NCI-H2029 (cell line): ENCODE measurements at places on chromosomes 5 and 9.
A peak's percentile ranks its signal among the peaks of the same experiment; 100 is the strongest.

- DNase-seq: no peak
These were observed 229.1 kb downstream of the SEC61B start for GRCh38 chr9:99451112-99451606.

GRCh38 chr9:99176527-99177013, 45.2 kb downstream of the ALG2 start:
- DNase-seq: no peak

DNA sequence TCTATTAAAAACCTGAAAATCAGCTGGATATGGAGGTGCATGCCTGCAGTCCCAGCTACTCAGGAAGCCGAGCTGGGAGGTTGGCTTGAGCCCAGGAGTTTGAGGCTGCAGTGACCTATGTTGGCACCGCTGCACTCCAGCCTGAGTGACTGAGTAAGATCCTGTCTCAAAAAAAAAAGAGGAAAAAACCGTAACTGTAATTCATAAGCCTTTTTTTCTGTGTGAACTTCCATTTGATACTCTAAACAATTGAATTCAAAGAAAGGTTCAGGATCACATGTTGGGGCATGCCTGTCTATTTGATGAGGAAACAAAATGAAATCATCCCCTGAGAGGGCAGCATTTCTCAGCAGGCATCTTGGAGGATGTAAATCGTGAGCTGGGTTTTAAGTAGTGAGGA, 38.8 kb downstream of the ITGA2 start:
- DNase-seq: no peak

DNA sequence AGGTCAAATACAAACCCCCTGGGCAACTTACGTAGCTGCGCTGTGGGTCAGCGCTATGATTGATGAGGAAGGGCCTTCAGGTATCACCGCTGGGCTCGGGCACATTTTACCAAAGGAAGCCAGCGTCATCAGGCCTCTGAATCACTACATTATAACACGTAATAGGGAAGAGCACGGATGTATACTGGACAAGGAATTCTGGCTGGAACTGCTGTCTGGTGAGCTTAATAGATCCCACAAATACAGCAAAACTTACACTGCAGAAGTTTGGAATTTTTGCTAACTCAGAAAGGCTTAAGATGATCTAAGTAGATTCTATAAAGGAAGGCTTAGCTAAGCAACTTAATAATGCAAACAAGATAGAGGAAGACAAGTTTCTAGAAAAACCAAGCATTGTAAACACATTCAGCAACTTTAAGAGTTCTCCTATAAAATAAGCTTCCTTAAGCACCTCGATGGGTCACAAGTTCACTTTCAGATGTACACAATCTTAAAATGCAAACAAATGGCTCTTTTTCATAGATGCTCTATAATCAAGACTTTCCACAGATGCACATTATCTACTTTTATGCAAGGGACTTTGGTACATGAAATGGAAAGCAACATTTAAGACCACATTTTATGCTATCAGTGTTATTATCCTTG, 360.1 kb upstream of the PANK3 start:
- no peak for DNase-seq

GRCh38 chr9:14881006-14881405, 29.2 kb downstream of the FREM1 start:
- no peak for DNase-seq

DNA sequence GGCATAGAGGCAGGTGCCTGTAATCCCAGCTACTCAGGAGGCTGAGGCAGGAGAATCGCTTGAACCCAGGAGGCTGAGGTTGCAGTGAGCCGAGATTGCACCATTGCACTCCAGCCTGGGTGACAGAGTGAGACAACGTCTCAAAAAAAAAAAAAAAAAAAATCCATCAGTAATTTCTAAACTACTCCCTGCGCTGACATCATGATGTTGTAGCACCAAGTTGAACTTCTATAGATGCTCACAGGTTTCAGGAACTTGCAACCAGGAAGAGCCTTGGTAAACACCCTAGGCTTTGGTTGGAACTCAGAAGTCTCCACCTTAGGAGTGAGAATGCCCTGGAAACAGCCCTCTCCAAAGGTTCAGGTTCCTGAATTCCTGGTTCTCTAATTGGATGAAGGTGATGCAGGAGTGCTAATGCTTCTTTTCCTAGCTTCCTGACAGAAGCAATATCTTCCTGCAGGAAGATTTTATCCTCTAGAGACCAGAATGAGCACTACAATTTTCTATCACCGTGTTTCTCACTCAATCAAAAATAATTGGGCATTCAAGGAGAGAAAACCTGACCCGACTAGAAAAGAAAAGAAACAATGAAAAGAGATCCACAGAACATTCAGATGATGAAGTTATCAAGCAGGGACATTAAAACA, 469.6 kb downstream of the GADD45G start:
- no peak for DNase-seq

GRCh38 chr9:82037126-82037525, 48.6 kb downstream of the SPATA31D1 start:
- no peak for DNase-seq

DNA sequence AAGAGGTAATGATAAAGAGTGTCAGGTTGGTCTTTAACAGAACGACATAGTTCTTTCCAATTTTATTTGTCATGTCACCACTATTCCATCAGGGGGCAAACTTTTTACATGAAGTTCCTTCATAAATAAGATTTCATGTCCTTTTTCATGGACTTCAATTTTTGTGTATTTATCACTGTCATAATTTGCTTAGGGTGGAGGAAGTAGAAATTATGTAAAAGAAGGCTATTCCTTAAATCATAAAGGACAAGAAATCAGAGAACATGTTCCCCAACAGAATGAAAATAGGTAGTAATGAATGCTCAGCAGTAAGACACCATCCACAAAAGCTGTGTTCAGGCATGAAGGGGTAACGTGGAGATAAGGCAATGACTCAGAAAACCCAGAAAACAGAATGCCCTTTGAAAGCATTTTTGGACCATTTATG, 72.7 kb downstream of the ZFAND5 start:
- DNase-seq: peak; percentile 10

DNA sequence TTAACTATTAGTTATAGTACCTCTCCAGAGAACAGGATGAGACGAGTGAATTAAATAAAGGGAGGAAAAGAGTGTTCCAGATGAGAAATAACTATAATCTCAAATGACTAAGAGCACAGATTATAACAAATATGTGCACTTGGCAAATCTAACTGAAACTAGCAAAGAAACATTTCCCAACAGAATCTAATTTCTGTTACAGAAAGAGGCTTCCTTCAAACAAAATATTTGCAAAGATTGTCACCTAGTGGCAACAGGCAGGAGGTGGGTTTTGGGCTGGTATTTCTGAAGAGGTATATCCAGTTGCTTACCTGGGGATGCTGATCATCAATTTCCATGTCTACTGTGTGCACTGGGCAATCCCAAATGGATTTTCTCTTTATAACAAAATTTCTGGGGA, 5.6 kb upstream of the SPDL1 start:
- DNase-seq: no peak

- no peak for DNase-seq
These were observed 36.2 kb upstream of the REEP2 start for GRCh38 chr5:138402640-138403039.

DNA sequence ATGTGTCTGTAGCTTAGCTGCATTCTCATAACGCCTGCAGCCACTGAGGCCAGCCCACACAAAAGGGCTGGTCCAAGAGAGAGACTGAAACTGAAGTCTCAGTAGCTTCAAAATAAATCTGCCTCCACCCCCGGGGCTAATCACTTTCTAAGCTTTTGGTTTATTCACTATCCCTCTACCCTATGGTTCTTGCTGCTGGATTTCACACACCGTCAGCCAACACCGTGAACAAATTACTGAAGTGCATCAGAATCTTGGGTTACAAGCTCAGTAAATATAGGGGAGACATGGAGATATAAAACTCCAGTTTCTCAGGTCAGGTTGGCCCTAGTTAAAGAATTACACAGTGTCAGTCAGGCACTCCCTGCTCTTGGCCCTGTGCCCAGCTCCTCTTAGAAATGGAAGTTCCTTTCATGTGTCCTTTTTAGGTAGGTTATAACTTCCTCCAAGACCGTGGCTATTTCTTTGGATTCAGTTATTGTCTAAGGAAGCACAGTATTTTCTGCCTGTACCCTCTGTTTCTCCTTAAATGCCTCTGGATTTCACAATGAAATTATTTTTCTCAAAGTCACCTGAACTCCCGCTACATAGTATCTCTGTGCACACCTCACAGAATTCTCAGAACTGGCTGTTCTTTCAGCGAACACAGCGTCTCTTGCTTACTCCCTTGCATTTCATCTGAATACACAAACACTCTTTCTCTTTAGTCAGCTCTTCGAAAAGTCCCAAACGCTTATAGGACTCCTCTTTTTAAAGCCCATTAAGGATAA, 112.5 kb downstream of the FAM174A start:
- DNase-seq: peak; percentile 57

- peak; percentile 25 for DNase-seq
These were observed 13.0 kb downstream of the F2RL2 start for GRCh38 chr5:76610196-76610595.

DNA sequence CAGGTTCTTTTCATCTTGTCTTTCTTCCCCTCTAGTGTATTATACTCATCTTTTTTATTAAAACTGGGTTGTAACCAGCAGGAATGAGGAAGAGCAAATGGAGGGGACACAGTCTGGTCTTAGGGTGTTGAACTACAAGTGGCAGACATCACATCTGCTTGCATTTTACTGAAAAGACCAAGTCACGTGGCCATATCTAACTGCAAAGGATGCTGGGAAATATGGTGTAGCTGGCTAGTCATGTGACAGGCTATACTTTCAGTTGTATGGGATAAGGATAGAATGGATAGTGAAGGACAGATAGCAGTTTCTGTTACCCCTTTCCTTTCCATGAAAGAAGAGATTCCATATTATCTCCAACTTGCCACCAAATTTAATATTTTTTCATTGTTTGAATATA, 13.0 kb upstream of the FGD3 start:
- no peak for DNase-seq

- DNase-seq: no peak
These were observed 44.4 kb upstream of the CTNNA1 start for GRCh38 chr5:138708791-138709190.

- DNase-seq: no peak
These were observed 47.7 kb downstream of the MARCHF11 start for GRCh38 chr5:16131878-16132277.

- DNase-seq: peak; percentile 54
These were observed 438 bp downstream of the SOX30 start for GRCh38 chr5:157651623-157652376.

DNA sequence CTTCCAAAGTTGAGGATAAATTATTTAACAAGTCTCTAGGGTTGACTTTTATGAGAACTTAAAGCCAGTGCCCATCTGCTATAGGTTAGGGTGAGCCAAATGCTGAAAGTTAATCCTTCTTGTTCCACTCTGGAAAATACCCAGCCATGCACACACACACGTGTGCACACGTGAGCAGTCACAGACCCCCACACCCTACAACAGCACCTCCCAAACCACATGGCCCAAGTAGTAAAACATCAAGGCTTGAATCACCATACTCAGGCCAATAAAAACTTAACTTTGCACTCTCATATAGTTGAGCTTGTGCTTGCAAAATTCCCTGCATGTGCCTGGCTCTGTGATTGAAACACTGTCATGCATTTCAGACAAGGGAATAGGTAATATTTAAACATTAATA, 467.6 kb downstream of the ARHGEF28 start:
- DNase-seq: no peak

- peak; percentile 87 for DNase-seq
These were observed 738.6 kb upstream of the ZNF608 start for GRCh38 chr5:125484742-125485641.

- no peak for DNase-seq
These were observed 42.9 kb downstream of the OR2K2 start for GRCh38 chr9:111287127-111287526.

DNA sequence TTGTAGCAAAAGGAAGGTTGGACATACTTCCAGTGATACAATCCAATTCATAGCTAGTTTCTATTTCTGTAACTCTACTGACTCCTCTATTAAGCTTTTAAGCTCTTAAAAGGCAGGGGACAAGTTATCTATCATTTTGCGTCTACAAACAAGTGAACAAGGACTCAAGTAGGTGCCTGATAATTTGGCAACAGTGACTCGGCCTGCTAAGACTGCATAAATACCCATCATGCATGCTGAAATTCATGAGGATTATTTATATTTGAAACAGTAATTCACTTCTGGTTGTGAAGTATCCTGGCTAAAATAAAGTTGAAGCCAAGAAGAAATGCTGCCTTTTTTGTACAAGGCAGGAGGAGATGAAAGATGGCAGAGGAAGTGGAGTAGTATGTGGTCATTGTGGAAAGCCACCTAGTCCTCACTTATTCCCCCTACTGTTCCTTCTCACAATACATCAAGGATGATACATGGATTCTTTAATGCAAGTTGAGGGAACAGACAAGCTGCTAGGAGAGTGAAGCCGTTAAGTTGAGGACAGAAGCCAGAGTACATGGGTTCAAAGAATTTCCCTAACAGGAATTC, 74.0 kb downstream of the MRPS27 start:
- DNase-seq: no peak

DNA sequence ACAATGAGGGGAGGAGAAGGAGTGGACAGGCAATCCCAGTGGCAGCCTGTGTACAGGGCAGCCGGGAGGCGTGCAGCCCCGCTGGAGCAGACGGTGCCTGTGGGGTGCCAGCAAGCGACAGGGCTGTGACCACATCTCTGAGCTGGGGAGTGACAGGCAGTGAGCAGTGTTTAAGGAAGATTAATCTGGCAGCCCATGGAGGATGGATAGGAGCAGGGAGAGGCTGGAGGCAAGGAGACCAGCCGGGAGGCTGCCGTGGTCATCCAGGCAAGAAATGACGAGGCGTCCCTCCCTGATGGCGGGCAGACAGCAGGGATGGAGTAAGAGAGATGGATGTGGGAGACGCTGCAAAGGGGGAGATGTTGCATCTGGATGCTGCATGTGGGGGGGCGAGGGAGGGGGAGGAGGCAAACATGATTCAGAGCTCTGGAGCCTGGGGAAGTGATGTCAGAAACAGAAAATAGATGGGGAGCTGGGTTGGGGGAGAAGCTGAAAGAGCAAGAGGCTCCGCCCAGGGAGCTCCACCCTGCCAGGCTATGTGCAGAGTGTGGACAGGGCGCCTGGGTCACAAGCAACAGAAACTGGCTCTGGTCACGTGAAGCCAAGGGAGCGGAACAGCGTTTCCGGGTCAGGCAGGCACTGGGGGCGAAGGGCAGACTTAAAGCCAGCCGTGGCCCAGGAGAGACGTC, 12.6 kb downstream of the UNC5A start:
- no peak for DNase-seq

DNA sequence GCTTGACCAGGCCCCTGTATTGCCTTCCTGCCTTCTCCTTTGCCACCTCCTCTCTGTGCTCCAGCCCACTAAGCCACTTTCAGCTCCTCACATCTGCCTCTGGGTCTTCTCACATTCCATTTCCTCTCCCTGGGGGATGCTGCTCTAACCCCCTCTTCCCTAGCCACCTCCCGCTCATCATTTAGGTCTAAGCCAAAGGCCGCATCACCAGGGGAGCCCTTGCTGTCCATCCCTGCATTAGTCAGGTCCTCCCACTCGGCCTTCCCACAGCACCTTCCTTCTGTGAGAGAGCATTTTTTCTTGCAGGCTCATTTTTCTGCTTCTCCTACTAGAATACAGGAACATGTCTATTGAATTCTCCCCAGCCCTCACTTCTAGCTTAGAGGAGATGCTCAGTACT, 72.6 kb upstream of the GALNT10 start:
- DNase-seq: no peak

- peak; percentile 70 for DNase-seq
These were observed 50.6 kb downstream of the SIL1 start for GRCh38 chr5:139147483-139148087.
